ENCODE measurements at places on chromosomes 2 and 18.
A peak's percentile ranks its signal among the peaks of the same experiment; 100 is the strongest.

- peak; percentile 74 for DNase-seq
Measured at GRCh38 chr2:223760838-223761502, 76.4 kb downstream of the AP1S3 start.

GRCh38 chr2:64295326-64296139 is 151.3 kb upstream of the PELI1 start:
- DNase-seq, result no peak

- DNase-seq, result no peak
Measured at GRCh38 chr2:43201497-43201896, 24.9 kb downstream of the ZFP36L2 start.

DNA sequence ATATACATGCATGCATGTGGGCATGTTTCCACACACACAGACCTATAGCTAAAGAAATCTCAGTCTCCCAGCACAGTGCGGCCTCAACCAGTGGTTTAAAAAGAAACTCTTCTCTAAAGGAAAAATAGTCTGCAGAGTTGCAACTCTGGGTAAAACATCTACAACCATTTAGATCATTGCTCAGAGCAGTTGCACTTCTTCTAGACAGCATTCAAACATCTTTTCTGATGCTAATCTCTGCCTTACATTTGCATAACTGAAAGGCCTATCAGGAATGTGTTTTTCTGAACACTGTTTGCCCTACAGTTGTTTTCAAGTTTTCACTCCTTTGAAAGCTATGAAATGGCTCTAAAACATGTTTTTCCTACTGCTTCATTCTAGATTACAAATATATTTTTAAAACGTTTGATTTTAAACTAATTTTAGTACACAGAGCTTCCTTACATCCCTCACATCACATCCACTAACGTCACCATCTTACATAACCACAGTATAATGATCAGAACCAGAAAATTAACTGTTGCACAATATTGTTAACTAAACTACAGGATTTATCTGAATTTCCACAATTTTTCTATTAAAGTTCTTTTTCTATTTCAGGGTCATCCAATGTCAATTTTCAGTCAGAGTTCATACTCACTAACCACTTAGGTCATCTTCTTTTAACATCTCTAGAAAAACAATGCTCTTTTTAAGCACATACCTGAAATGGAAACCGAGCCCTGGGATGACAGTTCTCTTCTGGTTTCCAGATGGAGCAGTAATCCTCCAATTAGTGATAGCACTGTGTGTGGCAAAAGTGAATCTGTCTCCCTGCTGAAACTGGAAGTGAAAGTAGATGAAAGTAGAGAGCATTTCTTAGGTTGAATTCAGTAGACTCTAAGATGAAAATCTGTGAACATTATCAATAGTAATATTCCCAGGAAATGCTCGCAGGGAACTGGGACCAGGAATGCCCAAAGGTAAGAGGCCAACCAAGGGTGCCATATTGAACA is 501.6 kb upstream of the GCFC2 start:
- no peak for DNase-seq

- DNase-seq, result no peak
Measured at GRCh38 chr2:86790676-86791572, at the start of gene CD8A. CD8A (minus strand) TSS chr2:86790913; CDS start chr2:86790825, 88 bp downstream.

GRCh38 chr2:235945608-235946140 is 222.5 kb downstream of the GBX2 start:
- DNase-seq, result no peak
